Spinal cord (tissue), 10 donors: ENCODE measurements at places on chromosomes 5 and 9. TPM values are rescaled to one million over a fixed set of nuclear protein-coding genes. Genes with fewer than 3 reads are reported as not detected.

The ZCCHC7 gene
- total RNA-seq: 22.9 TPM

DNA sequence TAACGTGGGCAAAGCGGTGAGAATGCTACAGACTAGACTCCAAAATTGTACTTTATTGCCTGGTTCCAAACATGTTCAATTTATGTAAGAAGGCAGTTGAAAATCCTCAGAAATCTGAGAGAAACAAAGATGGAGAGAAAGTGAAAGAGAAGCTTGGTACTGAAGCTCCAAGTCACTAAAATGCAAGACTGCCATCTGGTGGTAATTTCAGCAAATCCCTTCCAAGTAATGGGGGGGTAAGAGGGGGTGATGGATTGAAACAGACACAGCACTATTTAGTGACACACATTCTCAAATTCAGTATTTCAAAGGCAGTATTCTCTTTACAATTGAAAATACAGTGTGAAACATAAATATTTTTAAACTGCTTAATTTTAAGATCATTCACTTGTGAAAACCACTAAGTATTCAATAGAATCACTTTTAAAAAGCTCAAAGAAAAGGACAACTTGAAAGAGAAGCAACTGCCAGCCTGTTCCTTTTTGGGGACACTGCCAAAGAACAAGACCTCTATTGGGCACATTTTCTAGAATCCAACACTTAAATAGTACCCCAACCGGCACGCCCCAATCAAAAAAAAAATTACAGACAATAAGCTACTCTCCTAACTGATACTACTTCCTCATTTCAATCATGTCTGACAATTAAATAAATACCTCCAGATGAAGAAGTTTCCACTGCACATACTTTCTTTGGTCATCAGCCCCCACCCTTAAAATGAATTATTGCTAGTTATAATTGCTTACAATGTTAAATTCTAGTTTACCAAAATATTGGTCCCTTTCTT lies 131.5 kb downstream of the AGTPBP1 start:
- peak overlapping the region; percentile 29 for H3K4me3 ChIP-seq
- peak overlapping the region; percentile 89 for H3K27ac ChIP-seq

The DENND4C gene
- 90.2 TPM for total RNA-seq

GRCh38 chr5:139566611-139567010 lies 5.5 kb downstream of the UBE2D2 start:
- peaks cover 15% of the 10 kb centered on the region for H3K36me3 ChIP-seq
- no peaks in the 10 kb centered on the region for H3K27me3 ChIP-seq
- H3K4me1 ChIP-seq: peaks cover 12% of the 10 kb centered on the region
- H3K4me3 ChIP-seq: no peak overlapping the region
- H3K27ac ChIP-seq: no peak overlapping the region
- no peak for DNase-seq

- H3K4me3 ChIP-seq: no peak overlapping the region
- H3K27me3 ChIP-seq: no peaks in the 10 kb centered on the region
- no peaks in the 10 kb centered on the region for H3K36me3 ChIP-seq
- no peak overlapping the region for H3K27ac ChIP-seq
Measured at GRCh38 chr5:78719504-78720219, 71.1 kb upstream of the LHFPL2 start.

The GABRA1 gene
- total RNA-seq: 25.3 TPM

GRCh38 chr9:120579139-120580050 lies 572 bp downstream of the CDK5RAP2 start:
- H3K27ac ChIP-seq: peak overlapping the region; percentile 25
- no peak for DNase-seq
- no peaks in the 10 kb centered on the region for H3K27me3 ChIP-seq
- H3K4me3 ChIP-seq: peak overlapping the region; percentile 83

- H3K27ac ChIP-seq: no peak overlapping the region
- DNase-seq: no peak
- no peaks in the 10 kb centered on the region for H3K27me3 ChIP-seq
- H3K36me3 ChIP-seq: no peaks in the 10 kb centered on the region
- no peaks in the 10 kb centered on the region for H3K4me1 ChIP-seq
Measured at GRCh38 chr5:163361450-163361849, 75.9 kb upstream of the CCNG1 start.
